ENCODE measurements at places on chromosomes 13 and 19.

GRCh38 chr13:33228648-33229445 is 56.7 kb downstream of the STARD13 start:
- no peak for DNase-seq

DNA sequence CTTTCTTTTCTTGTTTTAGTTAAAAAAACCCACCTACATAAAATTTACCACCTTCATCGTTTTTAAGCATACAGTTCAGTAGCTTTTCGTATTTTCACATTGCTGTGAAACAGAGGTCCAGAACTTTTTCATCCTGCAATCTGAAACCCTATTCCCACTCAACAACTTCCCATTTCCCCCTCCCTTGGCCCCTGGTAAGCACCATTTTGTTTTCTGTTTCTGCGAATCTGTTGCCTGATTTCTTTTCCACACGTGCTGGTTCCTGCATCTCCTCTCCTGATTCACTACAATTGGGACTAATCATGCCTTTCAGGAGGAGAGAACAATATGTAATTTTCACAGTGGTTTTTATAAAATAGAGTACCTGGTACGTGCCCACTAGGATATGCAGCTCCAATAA is 149.2 kb upstream of the RNF113B start:
- DNase-seq = no peak

DNA sequence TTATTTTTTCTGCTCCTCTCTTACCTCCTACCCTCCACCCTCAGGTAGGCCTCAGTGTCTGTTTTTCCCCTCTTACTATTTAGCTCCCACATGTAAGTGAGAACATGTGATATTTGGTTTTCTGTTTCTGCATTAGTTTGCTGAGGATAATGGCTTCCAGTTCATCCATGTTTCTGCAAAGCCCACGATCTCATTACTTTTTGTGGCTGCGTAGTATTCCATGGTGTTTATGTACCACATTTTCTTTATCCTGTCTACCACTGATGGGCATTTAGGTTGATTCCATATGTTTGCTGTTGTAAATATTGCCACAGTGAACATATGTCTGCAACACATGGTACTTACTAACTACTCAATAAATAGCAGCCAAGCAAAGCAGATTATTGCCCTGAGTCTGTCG is 56.8 kb downstream of the DNAJC15 start:
- DNase-seq = no peak

DNA sequence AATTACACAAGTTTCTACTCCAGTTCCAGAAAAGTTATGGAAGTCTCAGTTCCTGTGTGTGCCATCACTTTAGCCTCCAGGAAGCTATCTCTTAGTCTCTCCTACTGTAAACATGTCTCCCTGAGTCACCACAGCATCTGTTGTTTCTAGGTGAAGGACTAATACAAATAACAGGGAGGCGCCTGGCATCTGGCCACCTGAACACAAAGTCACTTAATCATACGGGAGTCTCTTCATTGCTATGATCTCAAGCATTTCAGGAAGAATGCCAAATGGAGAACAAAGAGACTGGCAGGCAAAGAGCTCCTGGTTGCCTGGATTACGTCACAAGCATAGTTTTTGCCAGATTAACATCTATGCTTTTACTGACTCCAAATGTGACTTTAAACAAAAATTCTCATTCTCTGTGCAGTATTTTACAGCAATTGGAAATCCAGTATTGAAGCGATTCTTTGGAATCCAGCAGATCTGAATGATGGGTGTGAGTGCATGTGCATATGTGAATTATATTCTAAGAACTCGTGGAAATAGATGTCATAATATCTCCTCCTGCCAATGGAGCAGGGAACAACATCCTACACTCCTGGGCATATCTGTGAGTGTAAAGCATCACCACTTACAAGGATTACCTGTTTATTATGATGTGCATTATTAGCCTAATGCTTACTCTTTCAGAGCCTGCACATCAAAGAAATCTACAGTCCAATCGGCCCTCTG is 572.8 kb downstream of the PCDH9 start:
- DNase-seq = no peak

GRCh38 chr19:12791345-12792050 is at the start of gene JUNB:
Gene JUNB, plus strand, starts transcription at chr19:12791486. Its CDS starts 286 bp downstream, at chr19:12791772.
- DNase-seq = peak; percentile 96

DNA sequence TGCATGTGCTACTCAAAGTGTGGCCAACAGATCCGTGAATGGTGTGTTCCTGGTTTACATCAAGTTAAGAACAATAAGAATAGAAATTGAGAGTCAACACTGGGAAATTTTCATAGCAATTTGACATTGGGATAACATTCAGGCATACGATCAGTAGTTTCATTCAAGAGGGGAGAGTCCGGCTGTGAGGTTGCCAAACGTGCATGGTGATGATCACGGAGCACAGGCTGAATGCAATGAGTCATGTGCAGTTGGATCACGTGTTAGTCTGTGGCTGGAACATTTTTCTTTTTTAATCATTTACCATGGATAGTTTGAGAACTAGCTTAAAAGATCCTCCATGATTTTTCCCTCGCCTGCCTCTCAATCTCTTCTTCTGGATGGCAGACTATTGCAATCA is 2.5 kb upstream of the DCT start:
- DNase-seq = no peak

DNA sequence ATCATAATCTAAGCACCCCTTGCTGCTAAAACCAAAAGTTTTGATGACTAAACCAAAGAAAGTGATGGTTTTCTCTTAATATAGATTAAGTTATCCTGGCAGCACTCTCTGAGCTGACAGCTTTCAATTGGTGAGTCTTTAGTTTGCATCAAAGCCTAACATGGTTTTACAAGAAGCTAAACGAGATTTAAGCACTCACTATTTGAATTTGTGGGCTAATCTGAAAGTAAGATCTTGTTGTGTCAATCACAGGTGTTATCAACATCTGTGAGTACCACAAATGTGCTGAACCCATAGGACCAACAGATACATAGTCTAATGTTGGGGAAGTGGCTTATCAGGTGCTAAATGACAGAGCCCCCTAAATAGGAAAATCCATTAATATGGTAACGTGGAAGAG is 223.9 kb downstream of the LHFPL6 start:
- DNase-seq = no peak

DNA sequence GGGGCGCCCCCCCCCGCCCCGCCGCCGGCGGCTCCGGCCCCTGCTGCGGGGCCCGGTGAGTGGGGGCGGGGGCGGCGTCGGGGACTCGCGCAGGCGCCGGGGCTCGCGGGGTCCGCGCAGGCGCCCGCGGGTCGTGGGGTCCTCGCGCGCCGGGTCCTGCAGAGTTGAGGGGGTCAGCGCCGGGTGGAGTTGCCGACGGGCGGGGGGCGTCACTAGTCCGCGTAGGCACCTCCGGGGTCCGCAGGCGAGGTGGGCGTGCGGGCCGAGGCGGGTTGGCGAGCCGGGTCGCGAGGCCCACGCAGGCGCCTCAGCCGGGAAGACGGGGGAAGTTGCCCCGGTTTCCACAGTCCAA is 365 bp downstream of the PPP6R1 start:
- peak; percentile 29 for DNase-seq

DNA sequence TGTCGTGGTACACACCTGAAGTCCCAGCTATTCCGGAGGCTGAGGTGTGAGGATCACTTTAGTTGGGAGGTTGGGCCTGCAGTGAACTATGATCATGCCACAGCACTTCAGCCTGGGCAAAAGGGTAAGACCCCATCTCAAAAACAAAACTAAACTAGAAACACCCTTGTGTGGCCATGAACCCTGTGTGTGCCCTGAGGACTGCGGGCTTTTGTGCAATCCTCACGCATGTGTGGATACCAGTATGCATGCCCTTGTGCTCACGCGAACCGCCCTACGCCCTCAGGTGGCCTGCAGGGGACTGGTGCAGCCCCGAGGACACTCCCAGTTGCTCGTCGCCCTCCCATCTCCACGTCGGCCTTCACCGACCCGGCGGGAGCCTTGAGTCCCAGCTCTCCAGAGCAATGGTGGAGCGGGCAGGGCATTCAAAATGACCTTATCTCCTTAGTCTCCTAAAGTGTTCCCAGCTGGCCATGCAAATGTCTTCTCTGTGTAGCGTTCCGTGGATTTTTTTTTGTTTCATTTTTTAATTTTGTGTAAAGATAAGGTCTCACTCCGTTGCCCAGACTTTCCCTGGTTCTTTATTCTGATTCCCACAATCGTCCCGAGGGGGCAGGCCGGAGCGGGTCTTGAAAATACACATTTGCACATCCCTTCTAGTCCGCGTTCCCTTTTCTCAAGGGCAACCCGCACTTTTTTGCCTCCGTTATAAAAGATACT is 868 bp upstream of the EGLN2 start:
- peak; percentile 69 for DNase-seq

- no peak for DNase-seq
Measured at GRCh38 chr13:112465251-112466131, 89.3 kb downstream of the SPACA7 start.

- DNase-seq = no peak
Measured at GRCh38 chr19:16206637-16207036, 8.9 kb downstream of the AP1M1 start.

GRCh38 chr13:36795463-36795862 is 23.6 kb upstream of the RFXAP start:
- DNase-seq = no peak

DNA sequence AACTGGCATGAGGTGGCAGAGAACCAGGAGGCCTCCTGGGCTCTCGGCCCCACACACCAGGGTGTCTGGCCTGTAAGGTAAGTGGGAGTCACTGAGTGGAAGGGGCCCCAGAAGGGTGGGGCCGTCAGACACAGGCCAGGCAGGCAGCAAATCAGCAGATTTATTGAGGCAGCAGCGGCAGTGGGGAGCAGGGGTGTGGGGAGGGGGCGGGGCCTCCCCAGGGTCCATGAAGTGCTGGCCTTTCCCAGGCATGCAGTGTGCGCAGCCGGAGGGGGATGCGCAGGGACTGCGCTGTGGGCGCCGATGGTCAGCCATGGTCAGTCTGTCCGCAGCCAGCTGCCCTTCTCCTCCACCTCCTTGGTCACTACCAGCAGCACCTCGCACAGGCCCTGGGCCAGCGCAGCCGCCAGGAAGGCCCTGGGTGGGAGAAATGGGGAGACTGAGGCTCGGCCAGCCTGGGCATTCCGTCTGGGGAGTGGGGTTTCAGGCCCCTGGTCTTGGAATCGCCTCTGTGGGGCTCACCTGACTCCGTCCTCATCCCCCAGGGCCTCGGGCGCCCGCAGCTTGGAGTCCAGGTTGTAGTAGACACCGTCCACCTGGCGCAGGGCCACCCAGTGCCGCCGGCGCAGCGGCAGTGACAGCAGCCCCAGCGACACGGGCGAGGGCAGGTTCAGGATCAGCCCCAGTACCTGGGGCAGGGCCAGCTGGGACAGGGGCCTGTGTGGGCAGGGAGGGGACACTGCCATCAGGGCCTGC is 5.0 kb downstream of the JOSD2 start:
- no peak for DNase-seq

DNA sequence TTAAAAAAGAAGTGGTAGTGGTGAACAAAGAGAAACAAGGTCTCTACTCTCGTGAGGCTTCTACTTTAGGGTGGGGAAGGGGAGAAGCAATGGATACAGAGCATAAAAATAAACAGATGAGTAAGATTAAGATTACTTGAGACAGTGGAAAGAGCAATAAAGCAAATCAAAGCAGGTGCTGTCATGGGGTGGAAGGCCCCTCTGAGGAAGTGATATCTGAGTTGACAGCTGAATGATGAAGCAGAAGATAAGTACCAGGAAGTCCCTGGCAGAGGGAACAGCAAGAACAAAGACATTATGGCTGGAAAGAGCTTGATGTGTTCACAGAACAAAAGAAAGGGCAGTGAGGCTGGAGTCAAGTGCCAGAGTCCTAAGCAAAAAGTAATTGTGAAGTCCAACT is 221.8 kb downstream of the ENOX1 start:
- no peak for DNase-seq

- DNase-seq = no peak
Measured at GRCh38 chr19:2608602-2608922, 93.9 kb downstream of the GNG7 start.

DNA sequence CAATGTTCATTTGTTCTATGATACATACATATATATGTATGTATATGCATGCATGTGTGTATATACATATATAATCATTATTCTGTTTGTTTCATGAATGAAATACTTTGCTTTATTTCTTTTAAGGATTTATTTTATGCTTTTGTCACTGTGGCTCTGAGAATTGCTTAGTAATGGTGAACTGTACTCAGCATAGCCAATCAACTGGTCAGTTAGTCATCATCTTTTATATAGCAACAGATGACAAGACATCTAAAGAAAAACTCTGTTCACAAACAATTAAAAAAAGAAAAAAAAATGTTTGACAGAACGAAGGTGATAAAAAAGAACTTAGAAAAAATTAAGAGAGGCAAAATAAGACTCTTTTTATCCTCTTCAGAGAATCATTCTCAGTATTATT is 1440.3 kb downstream of the PCDH9 start:
- no peak for DNase-seq

DNA sequence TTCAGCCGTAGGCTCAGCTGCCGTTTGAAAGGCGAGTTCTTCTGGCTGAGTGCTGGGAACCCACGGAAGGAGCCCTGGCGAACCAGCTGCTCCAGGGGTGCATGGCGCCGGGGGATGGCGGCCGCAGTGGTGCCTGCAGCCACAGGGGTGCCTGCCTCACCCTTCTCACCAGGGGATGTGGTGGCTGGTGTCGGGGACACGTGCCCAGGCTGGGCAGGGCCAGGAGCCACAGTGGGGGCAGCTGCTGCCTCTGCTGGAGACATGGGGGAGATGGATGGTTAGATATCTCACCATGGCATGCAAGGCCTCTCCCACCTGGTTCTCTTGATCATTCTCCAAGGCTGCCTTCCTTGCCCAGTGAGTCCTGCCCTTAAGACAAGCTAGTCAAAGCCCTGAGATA is 17.1 kb downstream of the NUMBL start:
- DNase-seq = no peak

DNA sequence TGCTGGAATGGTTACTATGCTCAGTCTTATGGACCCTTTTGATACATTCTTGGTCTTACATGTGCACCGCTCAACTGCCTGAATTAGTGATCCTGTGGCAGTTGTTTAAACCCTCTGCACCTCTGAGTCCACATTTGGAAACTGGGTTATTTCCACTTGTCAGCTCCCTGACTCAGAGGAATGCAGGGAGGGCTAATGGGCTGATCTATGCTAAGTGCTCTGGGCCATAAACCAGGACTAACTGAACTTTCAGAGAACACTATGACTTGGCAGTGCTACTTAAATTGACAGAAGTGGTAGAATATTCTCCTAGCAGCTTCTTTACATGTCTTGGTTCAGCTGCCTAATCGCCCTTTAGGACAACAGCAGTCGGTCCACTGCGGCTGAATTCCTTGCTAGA is 26.8 kb upstream of the MED4 start:
- DNase-seq = no peak

- DNase-seq = peak; percentile 12
Measured at GRCh38 chr13:99859178-99860177, 112.1 kb downstream of the ZIC5 start.

GRCh38 chr13:89733829-89734228 is 1613.7 kb upstream of the MIR17HG start:
- no peak for DNase-seq

GRCh38 chr13:98922306-98922705 is 55.6 kb downstream of the DOCK9 start:
- no peak for DNase-seq

GRCh38 chr13:113145496-113145895 is 13.0 kb upstream of the PROZ start:
- DNase-seq = no peak

- no peak for DNase-seq
Measured at GRCh38 chr13:112759827-112760226, 70.0 kb downstream of the ATP11A start.
